ENCODE measurements at places on chromosomes 4 and X.
A peak's percentile ranks its signal among the peaks of the same experiment; 100 is the strongest.

DNA sequence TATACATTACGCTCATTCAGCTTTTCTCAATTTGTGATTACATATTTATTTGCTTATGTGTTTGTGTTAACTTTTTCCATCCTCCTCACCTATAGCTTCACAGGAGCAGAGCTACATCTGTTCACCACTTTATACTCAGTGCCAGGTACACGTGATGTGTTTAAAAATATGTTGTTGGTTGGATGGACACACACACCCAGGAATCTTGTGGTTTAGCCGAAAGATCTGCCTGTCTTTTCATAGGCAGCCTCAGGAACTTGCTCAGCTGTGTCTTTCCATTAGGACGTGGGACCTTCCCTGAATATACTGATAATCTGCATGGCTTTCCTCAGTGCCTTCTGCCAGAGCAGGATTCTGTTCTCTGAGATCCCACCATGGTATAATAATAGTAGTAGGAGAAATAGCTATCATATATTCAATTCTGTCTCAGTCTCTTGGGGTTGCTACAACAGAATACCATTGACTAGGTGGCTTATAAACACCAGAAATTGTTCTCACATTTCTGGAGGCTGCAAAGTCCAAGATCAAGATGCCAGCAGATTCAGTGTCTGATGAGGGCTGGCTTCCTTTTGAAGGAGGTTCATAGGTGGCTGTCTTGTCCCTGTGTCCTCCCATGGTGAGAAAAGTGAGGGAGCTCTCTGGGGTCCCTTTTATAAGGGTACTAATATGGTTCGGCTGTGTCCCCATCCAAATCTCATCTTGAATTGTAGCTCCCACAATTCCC lies 50.0 kb upstream of the SOD3 start:
- no peak for DNase-seq

- DNase-seq, result no peak
These were observed 117.5 kb upstream of the IQCM start for GRCh38 chr4:149933120-149933519.

- DNase-seq, result no peak
These were observed 66.0 kb downstream of the RELL1 start for GRCh38 chr4:37620176-37620575.

- DNase-seq, result no peak
These were observed 97.9 kb downstream of the ARHGEF9 start for GRCh38 chrX:63686878-63687714.

DNA sequence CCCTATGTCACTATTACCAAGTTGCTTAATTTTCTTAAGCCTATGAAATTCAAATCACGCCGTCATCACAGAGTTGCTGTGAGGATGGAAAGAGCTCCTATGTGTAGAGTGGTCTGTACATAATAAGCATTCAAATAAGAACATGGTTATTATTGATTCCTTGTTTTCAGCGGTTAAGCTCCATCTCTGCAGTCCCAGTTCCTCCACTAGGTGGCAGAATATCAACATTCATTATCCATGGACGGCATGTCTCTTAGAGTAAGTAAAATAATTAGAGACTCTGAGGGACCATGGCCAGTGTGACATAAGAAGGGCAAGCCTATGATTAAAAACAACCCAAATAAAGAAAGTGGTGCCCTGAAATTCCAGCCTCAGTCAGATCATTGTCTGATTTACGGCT lies 132.5 kb upstream of the NHS start:
- DNase-seq, result peak; percentile 2

DNA sequence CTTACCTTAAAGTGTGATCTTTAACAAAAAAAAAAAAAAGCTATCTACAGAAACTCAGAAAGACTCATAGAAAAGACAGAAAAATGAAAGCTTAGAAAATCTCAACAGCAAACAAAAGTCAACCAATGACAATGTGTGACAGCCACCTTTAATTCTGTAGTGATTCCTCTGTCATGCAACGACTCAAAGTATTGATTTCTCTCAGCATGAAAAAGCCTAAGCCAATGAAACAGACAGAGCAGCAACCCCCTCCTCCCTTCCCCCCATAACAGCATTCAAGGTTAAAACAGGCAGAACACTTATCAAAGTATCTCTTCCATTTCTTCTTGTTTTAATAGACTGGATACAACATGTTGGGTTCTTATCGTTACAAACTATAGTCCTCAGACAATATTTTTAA lies 112.5 kb downstream of the MAB21L2 start:
- DNase-seq, result no peak

- DNase-seq, result no peak
These were observed 23.5 kb upstream of the CXCL13 start for GRCh38 chr4:77582156-77582555.

DNA sequence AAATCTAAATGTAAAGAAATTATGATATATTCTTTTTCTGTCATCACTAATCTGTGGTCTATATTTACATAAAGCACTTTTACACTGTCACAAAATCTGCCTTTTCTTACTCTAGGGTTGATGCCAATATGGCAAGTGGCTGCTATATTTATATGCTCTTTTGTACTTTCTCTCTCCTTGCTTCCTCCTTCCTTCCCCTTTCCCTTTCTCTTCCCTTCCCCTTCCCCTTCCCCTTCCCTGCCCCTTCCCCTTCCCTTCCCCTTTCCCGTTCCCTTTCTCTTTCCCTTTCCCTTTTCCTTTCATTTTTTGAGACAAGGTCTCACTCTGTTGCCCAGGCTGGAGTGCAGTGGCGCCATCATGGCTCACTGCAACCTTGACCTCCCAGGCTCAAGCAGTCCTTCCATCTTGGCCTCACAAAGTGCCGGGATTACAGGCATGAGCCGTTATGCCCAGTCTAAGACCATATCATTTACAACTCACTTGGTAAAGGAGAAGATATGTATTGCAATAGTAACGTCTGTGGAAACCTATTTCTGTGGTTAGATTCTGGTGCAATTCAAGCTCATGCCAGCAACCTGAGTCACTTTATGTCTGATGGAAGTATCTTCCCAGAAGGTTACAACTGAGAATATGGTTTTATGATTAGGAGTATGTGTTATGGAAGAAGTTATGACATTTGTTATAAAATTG lies 13.9 kb upstream of the PLAC8 start:
- DNase-seq, result no peak

DNA sequence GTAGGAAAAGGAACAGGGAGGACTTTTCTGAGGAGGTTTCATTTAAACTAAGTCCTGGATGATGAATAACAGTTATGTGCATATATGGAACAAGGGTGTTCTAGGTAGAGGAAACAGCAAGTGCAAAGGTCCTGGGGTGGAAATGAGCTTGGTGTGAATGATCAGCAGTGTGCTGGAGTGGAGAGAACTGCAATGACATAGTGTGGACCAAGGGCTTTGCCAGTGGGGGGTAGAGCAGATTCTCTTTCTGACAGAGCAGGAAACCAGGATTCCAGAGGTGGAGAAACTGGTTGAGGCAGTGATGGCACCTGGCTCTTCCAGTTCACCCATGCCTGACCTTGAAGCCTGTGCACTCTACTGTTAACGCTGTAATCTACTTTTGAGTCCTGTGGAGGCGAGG lies 1.7 kb downstream of the PPP1R3F start:
- no peak for DNase-seq

- DNase-seq, result no peak
These were observed 90.6 kb downstream of the SORBS2 start for GRCh38 chr4:185721190-185722028.

GRCh38 chr4:76799718-76800117 lies 98.2 kb downstream of the SOWAHB start:
- DNase-seq, result no peak

DNA sequence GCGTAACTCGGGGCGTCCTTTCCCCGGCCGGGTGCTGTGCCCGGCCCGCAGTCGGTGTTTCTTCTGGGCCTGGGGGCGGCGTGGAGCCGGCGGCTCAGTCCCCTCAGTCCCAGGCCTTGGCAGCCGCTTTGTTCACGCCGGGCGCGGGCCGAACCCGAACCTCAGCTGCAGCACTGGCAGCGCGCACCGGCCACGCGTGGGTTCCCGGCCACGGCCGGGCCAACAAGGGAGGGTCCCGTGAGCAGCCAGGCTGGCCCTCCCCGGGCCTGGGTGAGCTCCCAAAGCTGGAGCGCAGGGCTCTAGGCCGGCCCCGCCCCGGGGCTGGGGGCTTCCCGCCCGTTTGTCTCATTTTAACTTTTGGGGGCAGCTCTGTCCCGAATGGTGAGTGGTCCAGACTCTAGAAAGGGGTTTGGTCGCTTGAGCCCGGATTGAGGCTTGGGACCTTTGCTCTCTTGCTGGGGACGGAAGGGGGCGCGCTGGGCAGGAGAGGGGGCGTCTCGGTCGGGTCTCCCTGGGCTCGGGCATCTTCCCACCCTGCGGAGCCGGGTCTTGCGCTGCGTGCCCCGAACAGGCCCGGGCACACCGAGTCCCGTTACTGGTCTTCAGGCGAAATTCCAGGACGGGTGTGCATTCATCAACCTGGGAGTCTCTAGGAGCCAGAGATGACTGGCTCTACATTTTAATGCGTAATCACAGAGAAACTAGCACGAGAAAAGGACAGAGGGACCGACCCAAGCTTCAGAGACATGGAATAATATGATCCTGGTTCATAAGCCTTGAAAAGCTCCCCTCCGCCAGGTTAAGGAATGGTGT lies 177.1 kb downstream of the CBR4 start:
- DNase-seq, result no peak

DNA sequence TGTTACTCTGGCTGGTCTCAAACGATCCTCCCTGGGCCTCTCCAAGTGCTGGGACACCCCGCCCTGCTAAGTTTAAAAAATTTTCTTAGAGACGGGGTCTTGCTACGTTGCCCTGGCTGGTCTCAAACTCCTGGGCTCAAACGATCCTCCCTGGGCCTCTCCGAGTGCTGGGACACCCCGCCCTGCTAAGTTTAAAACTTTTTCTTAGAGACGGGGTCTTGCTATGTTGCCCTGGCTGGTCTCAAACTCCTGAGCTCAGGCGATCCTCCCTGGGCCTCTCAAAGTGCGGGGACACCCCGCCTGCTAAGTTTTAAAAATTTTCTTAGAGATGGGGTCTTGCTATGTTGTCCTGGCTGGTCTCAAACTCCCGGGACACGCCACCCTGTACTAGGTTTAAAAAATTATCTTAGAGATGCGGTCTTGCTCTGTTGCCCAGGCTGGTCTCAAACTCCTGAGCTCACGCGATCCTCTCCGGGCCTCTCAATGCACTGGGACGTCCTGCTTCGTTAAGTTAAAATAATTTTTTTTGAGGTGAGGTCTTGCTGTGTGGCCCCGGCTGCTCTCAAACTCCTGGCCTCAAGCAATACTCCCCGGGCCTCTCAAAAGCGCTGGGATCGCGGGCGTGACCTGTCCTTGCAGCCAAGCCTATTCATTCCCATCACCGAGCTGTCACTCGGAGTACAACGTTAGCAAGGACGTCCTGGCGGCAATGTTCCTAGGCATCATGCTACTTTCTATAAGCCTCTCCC lies 1.1 kb downstream of the SLC25A6 start:
- no peak for DNase-seq

- DNase-seq, result no peak
These were observed 24.0 kb downstream of the RBMX start for GRCh38 chrX:136856551-136856950.

- no peak for DNase-seq
These were observed 9.3 kb downstream of the C4orf54 start for GRCh38 chr4:99648321-99648720.

GRCh38 chr4:167079762-167080161 lies 154.5 kb downstream of the SPOCK3 start:
- no peak for DNase-seq

- no peak for DNase-seq
These were observed 5.9 kb downstream of the THAP9 start for GRCh38 chr4:82906469-82906868.

- peak; percentile 23 for DNase-seq
These were observed 651 bp upstream of the SAP30 start for GRCh38 chr4:173370130-173370476.

- DNase-seq, result no peak
These were observed 139.4 kb upstream of the CPEB2 start for GRCh38 chr4:14862891-14863290.

DNA sequence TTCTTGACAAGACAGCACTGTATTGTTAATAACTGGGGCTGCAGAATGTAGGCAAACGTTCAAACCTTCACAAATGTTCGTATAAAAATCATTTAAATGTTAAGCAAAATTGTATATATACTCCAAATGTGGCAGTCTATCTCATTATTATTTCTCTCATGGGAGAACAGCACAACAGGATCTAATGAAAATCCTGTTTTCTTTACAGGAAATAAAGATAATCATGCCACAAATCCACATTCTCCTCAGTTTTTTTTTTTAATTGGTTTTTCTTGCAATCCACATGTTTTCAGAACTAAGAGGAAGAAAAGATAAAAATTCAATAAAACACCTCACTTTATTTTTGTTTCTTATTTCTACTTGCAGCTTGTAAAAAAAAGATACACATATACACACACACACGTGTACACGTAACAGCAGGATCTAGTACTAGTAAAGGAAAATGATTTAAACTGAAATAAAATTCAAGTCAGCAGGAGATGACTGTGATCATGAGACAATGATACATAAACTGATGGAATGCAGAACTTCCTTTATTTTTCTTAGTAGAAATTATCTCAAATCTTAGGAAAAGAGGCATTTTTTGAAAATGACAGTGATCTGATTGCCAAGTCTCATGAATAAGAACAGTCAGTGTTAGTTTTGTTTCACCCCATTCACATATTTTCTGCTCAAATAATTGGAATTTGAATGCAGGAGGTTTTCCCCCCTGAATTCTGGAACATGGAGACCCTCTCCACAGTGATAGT lies 11.3 kb downstream of the APBB2 start:
- no peak for DNase-seq

DNA sequence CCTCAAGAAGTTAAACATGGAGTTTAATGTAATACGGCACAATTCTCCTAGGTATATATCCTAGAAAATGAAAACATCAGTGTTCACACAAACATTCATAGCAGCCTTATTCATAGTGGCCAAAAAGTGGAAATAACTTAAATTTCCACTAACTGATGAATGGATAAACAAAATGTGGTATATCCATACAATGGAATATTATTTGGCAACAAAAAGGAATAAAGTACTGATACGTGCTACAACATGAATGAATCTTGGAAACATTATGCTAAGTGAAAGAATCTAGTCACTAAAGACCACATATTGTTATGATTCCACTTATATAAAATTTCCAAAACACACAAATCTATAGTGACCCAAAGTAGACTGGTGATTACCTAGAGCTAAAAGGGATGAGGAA lies 14.6 kb downstream of the SDAD1 start:
- DNase-seq, result no peak

DNA sequence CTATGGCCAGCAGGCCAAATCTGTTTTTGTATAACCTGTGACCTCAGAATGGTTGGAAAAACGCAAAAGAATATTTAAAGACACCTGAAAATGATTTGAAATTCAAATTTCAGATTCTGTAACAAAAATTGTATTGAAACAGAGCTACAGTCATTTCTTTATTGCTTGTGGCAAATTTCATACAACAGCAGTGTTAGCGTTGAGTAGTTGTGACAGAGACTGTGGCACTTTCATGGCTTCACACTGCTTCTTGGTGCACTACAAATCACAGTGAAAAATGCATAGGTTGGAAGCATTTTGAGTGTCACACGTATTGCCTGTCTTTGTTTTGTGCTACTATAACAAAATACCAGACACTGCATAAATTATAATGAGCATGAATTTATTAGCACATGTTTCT lies 12.2 kb upstream of the PARM1 start:
- no peak for DNase-seq
